ENCODE measurements at places on chromosomes 11 and 22.

DNA sequence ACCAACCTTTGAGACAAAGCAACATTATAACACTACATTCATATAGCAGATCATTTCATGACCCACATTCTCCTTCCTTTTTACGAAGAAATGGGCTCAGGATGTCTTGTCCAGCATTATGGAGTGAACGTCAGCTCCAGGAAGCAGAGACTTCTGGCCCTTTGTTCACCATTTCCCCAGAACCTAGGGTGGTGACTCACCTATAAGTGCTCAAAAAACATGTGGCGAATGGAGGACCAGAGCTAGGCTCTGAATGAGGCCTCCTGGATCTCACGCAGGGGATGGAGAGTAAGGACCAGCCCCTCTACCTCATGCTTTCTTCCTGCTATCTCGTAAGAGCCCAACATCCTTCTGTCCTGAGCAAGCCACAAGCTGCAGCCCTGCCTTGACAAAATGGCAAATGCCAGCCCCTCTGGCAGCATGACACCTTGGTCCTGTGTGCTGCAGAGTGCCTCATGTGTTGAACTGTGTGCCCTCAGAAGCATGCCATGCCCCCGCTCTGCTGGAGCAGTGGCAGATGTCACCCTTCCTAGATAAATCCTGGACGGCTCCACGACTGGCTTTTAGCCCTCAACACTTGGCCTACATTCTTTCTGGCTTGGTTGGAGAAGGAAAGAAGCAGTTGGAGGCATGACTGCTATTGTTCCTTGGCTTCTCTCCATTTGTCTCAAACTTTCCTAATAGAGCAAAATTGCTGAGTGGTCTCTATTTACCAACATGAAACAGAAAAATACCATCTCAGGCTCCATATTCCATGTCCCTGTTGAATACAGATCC is 6.5 kb upstream of the ST3GAL4 start:
- no peak for DNase-seq
- peaks cover 6% of the 10 kb centered on the region for H3K4me1 ChIP-seq
- H3K27ac ChIP-seq, result no peak overlapping the region
- no peak overlapping the region for H3K4me3 ChIP-seq
- no peaks in the 10 kb centered on the region for H3K27me3 ChIP-seq
- no peaks in the 10 kb centered on the region for H3K36me3 ChIP-seq

- peak; percentile 68 for DNase-seq
- H3K4me1 ChIP-seq, result no peaks in the 10 kb centered on the region
- no peaks in the 10 kb centered on the region for H3K36me3 ChIP-seq
- H3K4me3 ChIP-seq, result peak overlapping the region; percentile 18
Observed at GRCh38 chr11:84437071-84437980, 1151.2 kb upstream of the CCDC90B start.

DNA sequence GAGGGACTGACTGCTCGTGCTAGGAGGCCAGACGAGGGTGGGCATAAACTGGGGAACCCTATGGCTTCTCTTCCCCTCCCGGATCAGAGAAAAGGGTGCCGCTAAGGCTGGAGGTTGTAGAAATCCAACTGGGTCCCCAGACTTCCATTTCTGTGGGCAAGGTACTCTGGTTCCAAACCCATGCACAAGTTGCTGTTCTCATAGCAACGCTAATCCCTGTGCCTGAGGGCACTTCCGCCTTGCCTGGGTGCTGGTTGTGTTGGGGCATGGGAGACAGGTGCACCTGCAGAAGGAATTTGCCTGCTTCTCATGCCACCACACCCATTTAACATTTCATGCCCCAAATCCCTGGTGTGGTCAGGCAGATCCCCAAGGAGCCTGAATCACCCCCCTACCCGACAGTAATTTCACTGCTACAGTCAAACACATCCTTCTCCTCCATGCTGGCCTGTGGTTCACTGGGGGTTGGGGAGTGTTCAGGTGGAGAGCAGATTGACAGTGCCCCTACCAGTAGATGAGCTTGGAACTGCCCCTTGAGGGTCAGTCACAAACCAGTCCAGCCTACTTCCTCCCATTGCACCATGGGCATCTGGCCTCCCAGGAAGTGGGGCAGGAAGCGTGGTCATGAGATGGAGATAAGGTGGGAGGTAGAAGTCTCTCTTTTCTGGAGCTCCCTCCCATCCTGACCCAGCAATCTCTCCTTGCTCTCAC is 1.2 kb downstream of the C2CD2L start:
- peaks cover 10% of the 10 kb centered on the region for H3K36me3 ChIP-seq
- peak overlapping the region; percentile 23 for H3K27ac ChIP-seq
- peak; percentile 59 for DNase-seq
- peaks cover 23% of the 10 kb centered on the region for H3K4me1 ChIP-seq
- H3K27me3 ChIP-seq, result no peaks in the 10 kb centered on the region

- DNase-seq, result peak; percentile 72
- no peaks in the 10 kb centered on the region for H3K36me3 ChIP-seq
- H3K4me3 ChIP-seq, result peak overlapping the region; percentile 74
- H3K27me3 ChIP-seq, result no peaks in the 10 kb centered on the region
Observed at GRCh38 chr22:42069801-42070516, 653 bp downstream of the NAGA start.

DNA sequence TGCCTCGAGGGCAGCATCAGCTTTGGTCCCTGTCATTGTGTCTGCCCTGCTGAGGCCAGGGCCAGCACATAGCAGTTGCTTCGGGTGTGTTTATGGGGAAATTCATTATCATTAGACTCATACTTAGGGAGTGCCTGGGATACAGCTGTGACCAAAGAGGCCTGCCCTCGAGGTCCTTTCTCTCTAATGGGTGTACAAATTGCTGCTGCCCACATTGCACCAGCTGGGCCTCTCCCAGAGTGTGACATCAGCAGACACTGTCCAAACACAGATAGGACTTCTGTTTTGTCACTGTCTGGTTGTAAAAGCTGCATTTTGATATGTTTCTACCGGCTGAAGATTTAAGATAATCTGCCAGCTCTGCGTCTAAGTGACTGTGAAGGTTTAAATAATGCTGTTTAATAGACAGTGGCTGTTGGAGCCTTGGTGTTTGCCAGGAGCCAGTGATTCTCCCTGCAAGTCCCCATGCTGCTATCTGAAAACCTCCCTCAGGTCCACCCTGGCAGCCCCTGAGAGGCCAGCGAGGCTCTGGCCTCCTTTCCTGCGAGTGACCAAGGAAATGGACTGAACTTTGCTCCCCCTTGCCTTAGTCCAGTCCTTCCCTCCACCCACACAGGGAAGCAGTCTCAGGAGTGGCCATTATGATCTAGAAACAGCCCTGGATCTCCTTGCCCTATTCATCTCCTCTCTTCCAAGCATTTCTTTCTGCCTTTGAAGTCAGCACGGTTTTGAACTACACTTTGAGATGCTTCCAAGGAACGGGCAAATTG is 505.2 kb downstream of the TBC1D22A start:
- no peak for DNase-seq
- H3K27ac ChIP-seq, result no peak overlapping the region
- no peaks in the 10 kb centered on the region for H3K4me1 ChIP-seq
- no peaks in the 10 kb centered on the region for H3K27me3 ChIP-seq
- no peak overlapping the region for H3K4me3 ChIP-seq
- H3K36me3 ChIP-seq, result no peaks in the 10 kb centered on the region

DNA sequence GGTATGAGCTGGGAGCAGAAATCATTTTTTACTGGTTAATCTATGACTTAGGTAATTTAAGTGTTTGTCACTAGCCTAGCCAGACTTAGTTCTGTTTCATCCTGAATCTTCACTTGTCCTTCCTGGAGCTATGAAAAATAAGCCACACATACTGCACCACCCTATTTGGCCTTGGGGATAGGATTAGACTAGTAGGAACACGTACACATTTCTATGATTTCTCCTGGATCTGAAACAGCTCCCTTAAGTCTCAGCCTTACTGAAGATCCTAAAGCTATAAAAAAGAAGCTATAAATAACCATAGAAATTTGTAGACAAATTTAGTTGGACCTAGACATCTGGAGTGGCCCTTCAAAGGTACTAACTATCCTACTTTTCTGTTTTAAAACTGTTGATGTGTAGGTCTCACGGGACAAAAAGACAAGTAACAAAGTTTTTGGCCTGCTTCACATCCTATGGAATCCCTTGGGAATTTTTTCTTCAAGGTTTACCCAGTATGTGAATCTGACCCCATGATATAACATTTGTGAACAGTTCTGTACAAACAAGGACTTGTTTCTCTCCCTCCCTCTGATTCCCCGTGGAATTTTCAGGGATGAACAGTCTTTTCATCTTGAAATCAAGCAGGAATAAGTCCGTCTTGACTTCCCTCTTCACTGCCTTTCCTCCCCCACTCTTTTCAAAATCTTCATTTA is 275.0 kb downstream of the FAM76B start:
- DNase-seq, result no peak
- no peaks in the 10 kb centered on the region for H3K36me3 ChIP-seq
- H3K4me1 ChIP-seq, result no peaks in the 10 kb centered on the region
- H3K27ac ChIP-seq, result no peak overlapping the region

GRCh38 chr11:112611771-112612170 is 349.4 kb upstream of the NCAM1 start:
- H3K4me1 ChIP-seq, result no peaks in the 10 kb centered on the region
- H3K27ac ChIP-seq, result no peak overlapping the region
- no peak for DNase-seq
- H3K27me3 ChIP-seq, result no peaks in the 10 kb centered on the region
- H3K4me3 ChIP-seq, result no peak overlapping the region

DNA sequence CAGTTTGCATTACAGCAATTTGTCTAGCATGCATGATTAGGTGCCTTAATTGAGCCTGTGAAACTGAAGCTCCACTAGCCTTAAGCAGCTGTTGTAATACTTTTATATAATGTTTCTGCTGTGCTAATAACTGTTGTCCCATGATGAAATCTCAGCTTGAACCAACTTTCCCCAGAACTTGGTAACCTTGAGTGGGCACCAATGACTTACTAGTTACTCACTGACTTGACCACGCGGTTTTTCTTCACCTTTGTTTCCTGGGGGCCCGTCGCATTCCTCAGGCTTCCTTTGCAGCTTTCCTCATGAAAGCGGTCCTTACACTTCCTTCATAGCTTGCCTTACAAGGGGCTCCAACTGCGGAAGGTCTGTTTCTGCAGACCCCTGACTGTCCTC is 11.2 kb upstream of the GLYATL1 start:
- H3K27ac ChIP-seq, result peak overlapping the region; percentile 87
- DNase-seq, result no peak
- no peaks in the 10 kb centered on the region for H3K27me3 ChIP-seq
- H3K4me3 ChIP-seq, result peak overlapping the region; percentile 78
- no peaks in the 10 kb centered on the region for H3K36me3 ChIP-seq
- peaks cover 14% of the 10 kb centered on the region for H3K4me1 ChIP-seq

- no peaks in the 10 kb centered on the region for H3K4me1 ChIP-seq
- DNase-seq, result peak; percentile 38
- H3K27ac ChIP-seq, result no peak overlapping the region
Observed at GRCh38 chr11:6737872-6738466, 33.8 kb downstream of the OR2AG2 start.

DNA sequence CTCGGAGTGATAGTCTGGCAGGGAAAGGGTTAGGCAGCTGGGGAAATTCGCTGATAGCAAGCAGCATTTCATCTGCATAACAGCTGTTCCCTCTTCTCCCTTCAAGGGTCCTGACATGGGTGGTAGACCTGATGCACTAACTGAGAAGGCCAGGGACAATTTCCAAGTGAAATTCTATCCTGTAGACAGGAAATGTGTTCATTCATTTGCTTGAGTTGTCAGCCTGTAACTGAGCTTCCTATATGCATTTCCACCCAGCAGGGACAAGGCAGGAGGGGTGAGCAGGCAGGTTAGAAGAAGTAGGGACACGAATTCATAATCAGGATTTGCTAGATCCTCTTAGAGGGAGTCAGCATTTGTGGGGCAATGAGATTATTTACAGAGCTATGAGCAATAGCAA is 154.3 kb upstream of the NCAM1 start:
- H3K4me1 ChIP-seq, result peaks cover 3% of the 10 kb centered on the region
- no peak for DNase-seq
- no peak overlapping the region for H3K27ac ChIP-seq
- no peaks in the 10 kb centered on the region for H3K36me3 ChIP-seq
- no peaks in the 10 kb centered on the region for H3K27me3 ChIP-seq

DNA sequence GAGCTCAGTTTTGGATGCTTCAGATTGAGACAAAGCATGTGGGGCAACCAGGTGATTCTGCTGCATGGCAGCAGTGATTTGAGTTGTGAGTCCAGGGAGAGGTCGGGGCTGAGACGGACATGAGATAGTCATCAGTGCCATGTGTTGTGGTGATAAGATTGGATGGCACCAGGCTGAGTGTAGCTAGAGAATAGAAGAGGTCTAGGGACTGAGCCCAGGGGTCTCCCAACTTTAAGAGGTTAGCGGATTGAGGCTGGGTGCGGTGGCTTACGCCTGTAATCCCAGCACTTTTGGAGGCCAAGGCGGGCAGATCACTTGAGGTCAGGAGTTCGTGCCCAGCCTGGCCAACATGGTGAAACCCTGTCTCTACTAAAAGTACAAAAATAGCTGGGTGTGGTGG is 6.3 kb upstream of the CTSD start:
- no peaks in the 10 kb centered on the region for H3K27me3 ChIP-seq
- no peaks in the 10 kb centered on the region for H3K4me1 ChIP-seq
- no peak overlapping the region for H3K27ac ChIP-seq
- H3K36me3 ChIP-seq, result no peaks in the 10 kb centered on the region
- DNase-seq, result no peak

- H3K4me3 ChIP-seq, result no peak overlapping the region
- no peaks in the 10 kb centered on the region for H3K27me3 ChIP-seq
- no peaks in the 10 kb centered on the region for H3K36me3 ChIP-seq
- H3K27ac ChIP-seq, result no peak overlapping the region
- no peak for DNase-seq
Observed at GRCh38 chr11:131385763-131386390, 15.5 kb downstream of the NTM start.

DNA sequence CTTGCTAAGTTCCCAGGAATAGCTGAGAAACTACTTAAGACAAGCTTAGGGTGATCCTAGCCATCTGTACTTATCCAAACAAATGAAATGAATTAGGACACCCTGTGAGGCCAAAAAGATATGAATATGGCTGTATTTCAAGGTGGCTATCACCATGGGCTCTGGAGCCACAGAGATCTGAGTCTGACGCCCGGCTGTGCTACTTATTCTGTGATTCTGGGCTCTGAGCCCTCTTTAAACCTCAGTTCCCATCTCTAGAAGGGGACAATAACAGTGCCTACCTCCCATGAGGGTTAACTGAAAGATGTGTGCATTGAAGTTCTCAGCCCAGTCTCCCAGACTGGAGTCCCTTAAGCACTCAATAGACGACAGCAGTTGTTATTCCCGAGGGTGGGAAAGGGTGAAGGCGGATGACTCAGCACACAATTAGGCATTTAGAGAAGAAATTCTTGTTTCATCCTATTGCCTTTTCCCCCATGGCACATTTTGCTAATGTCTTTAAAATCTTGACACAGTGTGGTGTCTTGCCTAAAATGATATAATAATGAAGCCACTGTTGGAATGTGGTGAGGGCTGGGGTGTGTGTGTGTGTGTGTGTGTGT is 132.5 kb downstream of the ADAMTS15 start:
- H3K36me3 ChIP-seq, result no peaks in the 10 kb centered on the region
- H3K4me1 ChIP-seq, result no peaks in the 10 kb centered on the region
- no peaks in the 10 kb centered on the region for H3K27me3 ChIP-seq
- no peak for DNase-seq

DNA sequence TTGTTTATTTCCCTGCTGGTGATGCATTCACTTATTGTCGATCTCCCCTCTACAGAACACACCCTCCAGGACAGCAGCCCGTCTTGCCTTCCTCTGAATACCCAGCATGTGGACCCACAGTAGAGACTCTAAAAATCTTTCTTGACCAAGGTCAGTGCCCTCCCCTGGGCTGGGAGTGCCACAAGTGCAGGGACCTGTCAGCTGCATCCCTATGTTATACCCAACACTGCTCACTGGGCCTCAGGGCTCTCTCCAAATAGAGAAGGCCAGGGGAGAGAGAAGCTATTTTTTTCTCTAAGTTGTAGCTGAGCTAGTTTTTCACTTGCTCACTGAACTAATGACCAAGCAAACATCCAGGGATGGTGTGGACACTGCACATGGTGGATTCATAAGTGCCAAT is 9.8 kb downstream of the KCNJ1 start:
- peak overlapping the region; percentile 60 for H3K27ac ChIP-seq
- peak overlapping the region; percentile 25 for H3K4me3 ChIP-seq
- no peaks in the 10 kb centered on the region for H3K36me3 ChIP-seq
- H3K27me3 ChIP-seq, result no peaks in the 10 kb centered on the region
- H3K4me1 ChIP-seq, result no peaks in the 10 kb centered on the region

Measured in kidney (tissue), 22 donors.